ENCODE measurements at places on chromosomes 16 and 17. TPM values are rescaled to one million over a fixed set of nuclear protein-coding genes. Genes with fewer than 3 reads are reported as not detected.

GRCh38 chr16:12020009-12020408, 43.5 kb downstream of the SNX29 start:
- H3K4me3 ChIP-seq = no peak overlapping the region
- peaks cover 13% of the 10 kb centered on the region for H3K4me1 ChIP-seq
- H3K27ac ChIP-seq = no peak overlapping the region
- no peaks in the 10 kb centered on the region for H3K36me3 ChIP-seq
- no peak for DNase-seq

GRCh38 chr16:10402975-10403374, 17.1 kb downstream of the ATF7IP2 start:
- DNase-seq = no peak
- H3K27ac ChIP-seq = no peak overlapping the region
- no peaks in the 10 kb centered on the region for H3K27me3 ChIP-seq
- no peak overlapping the region for H3K4me3 ChIP-seq
- H3K36me3 ChIP-seq = no peaks in the 10 kb centered on the region

GRCh38 chr17:14886200-14886739, 378.9 kb downstream of the PMP22 start:
- DNase-seq = no peak
- H3K27me3 ChIP-seq = no peaks in the 10 kb centered on the region
- H3K4me1 ChIP-seq = no peaks in the 10 kb centered on the region
- H3K36me3 ChIP-seq = no peaks in the 10 kb centered on the region

DNA sequence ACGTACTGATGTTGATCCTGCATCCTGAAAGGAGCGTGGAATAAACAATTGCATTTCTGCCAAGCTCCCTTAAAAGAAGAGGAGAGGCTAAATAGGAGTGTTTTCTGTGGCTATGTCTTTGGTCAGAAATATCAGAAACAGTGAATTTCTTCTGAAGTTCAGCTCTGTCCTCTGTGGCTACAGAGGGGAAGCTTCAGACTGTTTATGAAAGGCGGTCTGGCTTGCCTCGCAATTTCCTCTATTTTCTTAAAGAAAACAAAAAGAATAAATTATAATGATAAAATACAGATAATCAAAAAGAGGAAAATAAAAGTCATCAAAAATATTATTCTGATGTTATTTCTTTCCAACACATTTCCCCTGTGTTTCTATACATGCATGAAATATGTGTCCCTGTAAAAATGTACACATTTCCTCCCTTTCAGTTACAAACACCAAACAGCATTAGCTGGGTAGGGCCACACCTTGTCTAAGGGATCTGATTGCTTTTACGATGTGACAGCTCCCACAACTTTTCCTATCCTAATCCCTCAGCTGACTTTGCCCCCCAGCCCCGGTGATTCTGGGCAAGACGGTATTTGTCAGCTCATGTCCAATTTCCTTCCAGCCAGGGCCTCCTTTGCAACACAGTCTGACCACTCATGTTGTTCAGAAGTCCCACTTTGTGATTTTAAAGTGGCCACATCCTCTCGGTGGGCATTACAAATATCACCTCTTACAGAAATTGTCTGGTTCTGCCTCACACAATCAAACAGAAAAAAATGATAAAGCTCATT, 439.0 kb downstream of the HS3ST3B1 start:
- peak overlapping the region; percentile 81 for H3K27ac ChIP-seq
- H3K4me1 ChIP-seq = peaks cover 7% of the 10 kb centered on the region
- no peak overlapping the region for H3K4me3 ChIP-seq
- DNase-seq = no peak

GRCh38 chr17:42848093-42848492, 2.9 kb upstream of the AOC3 start:
- no peaks in the 10 kb centered on the region for H3K27me3 ChIP-seq
- DNase-seq = no peak
- peaks cover 10% of the 10 kb centered on the region for H3K36me3 ChIP-seq
- no peak overlapping the region for H3K4me3 ChIP-seq
- H3K4me1 ChIP-seq = peaks cover 14% of the 10 kb centered on the region

DNA sequence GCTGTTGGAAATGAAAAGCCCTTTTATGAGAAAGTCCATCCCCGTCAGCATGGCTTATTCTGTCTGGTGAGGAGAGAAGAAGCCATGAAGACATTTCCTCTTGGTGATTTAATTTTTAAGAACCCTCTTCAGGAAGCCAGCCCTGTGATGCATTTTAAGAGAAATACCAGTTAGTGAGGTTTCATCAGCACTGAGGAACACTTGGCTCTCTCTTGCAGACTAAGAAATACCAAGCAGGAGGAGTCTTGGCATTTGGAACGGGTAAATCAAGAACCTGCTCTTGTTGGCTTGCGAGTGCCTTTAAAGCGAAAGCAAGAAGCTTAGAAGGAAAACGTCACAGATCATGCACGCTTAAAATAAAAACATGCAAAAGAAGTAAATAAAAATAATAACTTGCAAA, 17.5 kb downstream of the RAB11FIP3 start:
- H3K27me3 ChIP-seq = no peaks in the 10 kb centered on the region
- H3K4me1 ChIP-seq = no peaks in the 10 kb centered on the region
- no peak for DNase-seq
- peaks cover 2% of the 10 kb centered on the region for H3K36me3 ChIP-seq

GRCh38 chr16:1305823-1306222, 3.6 kb upstream of the UBE2I start:
- H3K36me3 ChIP-seq = no peaks in the 10 kb centered on the region
- peaks cover 19% of the 10 kb centered on the region for H3K4me1 ChIP-seq
- no peaks in the 10 kb centered on the region for H3K27me3 ChIP-seq
- H3K27ac ChIP-seq = no peak overlapping the region
- no peak for DNase-seq
- H3K4me3 ChIP-seq = no peak overlapping the region

DNA sequence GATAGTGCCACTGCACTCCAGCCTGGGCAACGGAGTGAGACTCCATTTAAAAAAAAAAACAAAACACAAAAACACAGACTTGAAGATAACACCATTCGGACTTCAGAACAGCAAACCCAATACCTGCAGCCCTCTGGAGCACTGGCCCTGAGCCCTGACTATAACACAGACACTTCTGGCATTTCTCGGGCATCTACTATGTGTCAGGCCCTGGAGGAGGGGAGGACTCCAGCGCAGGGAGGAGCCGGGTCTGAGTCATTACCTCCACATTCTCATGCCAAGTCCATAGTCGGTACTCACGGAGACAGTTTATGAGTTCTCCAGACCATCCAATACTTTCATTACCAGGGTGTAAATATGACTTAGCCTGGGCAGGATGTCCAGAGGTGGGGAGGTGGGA, 48.8 kb downstream of the PITPNM3 start:
- no peaks in the 10 kb centered on the region for H3K27me3 ChIP-seq
- no peak overlapping the region for H3K4me3 ChIP-seq
- no peaks in the 10 kb centered on the region for H3K36me3 ChIP-seq
- peaks cover 20% of the 10 kb centered on the region for H3K4me1 ChIP-seq

GRCh38 chr16:49140618-49141017, 141.0 kb downstream of the CBLN1 start:
- no peak overlapping the region for H3K4me3 ChIP-seq
- no peaks in the 10 kb centered on the region for H3K36me3 ChIP-seq
- H3K4me1 ChIP-seq = no peaks in the 10 kb centered on the region
- no peak for DNase-seq
- H3K27ac ChIP-seq = no peak overlapping the region

DNA sequence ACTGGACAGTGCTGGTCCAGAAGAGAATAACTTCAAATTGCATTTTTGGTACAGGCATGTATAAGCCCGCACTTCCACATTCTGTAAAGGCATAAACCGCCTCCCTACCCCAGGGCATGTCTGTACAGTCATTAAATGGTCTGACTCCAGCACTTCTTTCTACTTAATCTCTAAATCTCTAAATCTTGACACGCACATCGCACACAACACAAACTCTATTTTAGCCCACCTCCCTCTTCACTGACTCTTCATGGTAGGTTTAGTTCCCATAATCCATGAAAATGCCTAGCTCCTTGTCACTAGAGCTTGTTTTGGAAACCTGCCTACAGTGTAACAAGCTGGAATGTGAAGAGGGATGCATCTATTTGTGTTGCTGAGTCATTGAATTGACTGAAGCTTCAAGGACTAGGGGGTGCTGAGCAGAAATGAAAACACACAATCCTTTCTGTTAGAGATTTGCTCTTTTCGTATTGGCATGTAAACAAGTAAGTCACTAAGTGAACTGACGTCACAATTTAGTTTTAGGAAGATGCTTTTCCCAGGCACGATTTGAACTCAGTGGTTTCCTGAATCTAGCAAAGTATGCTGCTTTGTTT, 1.6 kb upstream of the DUSP14 start:
- no peak for DNase-seq
- H3K4me1 ChIP-seq = peaks cover 22% of the 10 kb centered on the region
- no peak overlapping the region for H3K4me3 ChIP-seq
- no peaks in the 10 kb centered on the region for H3K27me3 ChIP-seq
- H3K36me3 ChIP-seq = no peaks in the 10 kb centered on the region

GRCh38 chr17:82963104-82963950, 116.1 kb upstream of the METRNL start:
- H3K27me3 ChIP-seq = no peaks in the 10 kb centered on the region
- no peak overlapping the region for H3K27ac ChIP-seq
- H3K36me3 ChIP-seq = no peaks in the 10 kb centered on the region
- peak; percentile 67 for DNase-seq

Gene GAS2L2
- not detected for total RNA-seq

Gene CES4A
- total RNA-seq = 16.5 TPM

Gene OTOP3
- 0.66 TPM for total RNA-seq

Gene SLC52A1
- not detected for total RNA-seq

Gene ANKFY1
- 17.9 TPM for total RNA-seq
